ENCODE measurements at places on chromosomes 11 and 22. TPM values are rescaled to one million over a fixed set of nuclear protein-coding genes. Genes with fewer than 3 reads are reported as not detected.

OR4C46 gene
- total RNA-seq = not detected

GRCh38 chr11:46390331-46391171 lies 1.0 kb downstream of the CHRM4 start:
- no peak for DNase-seq

SF1 gene
- 215 TPM for total RNA-seq

DNA sequence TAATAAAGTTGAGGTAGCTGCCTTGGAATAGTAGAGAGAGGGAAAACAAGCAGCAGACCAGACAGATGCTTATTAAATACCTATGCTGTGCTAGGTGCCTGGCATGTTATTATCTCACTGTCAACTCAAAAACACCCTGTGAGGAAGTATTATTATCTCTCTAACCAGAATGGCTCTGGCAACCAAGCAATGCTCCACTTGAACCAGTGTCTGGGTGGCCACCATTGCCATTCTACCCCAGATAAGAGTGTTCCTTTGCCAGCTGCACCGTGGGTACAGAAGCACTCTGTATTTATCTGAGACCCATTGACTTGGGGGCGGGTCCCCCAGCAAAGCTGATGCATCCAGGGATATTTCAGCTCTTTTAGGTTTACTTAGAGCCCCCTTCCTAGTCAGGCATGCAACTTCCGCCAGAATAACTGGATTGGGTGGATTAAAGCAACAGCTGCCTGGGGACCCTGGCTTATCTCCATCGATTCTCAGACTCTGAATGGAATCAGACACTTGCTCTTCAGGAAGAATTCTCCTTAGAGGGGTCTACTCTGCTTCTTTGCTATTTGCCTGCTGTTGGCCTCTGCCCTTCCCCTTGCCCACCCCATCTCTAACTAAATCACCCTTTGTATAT lies 49.1 kb downstream of the RCN1 start:
- no peak for DNase-seq

GRCh38 chr22:41175546-41175945 lies 29.6 kb upstream of the L3MBTL2 start:
- no peak for DNase-seq

GRCh38 chr11:6452219-6452618 lies 11.4 kb upstream of the HPX start:
- DNase-seq = no peak

GRCh38 chr11:119721129-119722120 lies 7.6 kb downstream of the NECTIN1 start:
- no peak for DNase-seq

DNA sequence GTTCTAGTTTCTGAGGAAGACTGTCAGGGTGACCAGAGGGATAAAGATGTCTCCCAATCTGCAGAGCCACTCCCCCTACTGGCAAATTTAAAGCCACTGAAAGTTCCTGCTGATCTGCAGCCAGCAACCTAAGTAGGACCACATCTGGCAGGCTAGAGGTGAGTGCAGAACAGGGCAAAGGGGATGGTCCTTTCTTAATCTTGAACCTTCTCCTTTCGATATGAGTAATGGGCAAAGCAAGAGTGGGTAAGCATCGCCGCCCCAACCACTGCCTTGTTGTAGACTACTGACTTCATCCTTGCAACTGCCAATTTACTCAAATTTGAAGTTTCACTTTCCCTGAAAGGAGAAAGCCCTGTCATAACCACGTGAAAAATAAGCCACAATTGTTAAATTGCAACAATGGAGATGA lies 30.7 kb downstream of the SCUBE2 start:
- DNase-seq = no peak

ZP1 gene
- not detected for total RNA-seq

DNA sequence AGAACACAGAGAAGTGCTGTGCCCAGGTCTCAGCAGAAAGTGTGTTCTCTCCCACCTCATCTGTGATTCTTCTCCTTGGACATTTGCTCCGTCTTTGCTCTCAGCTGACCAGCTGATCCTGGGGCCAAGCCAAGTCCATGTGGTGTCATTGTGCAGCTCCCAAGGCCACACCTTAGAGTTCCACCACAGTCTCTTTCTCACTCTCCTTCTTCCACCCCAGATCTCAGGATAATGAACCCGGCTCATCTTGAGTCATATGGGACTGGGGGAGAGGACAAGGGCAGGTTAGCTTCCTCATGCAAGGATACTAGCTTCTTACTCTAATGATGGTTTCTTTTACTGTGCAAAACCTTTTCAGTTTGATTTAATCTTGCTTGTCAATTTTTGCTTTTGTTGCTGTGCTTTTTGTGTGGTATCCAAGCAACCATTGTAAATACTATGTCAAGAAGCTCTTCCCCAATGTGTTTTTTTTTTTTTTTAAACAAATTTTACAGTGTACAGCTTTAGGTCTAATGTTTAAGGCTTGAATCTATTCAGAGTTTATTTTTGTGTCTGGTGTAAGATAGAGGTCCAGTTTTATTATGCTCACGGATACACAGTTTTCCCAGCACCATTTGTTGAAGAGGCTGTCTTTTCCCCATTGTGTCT lies 75.0 kb upstream of the OR4B1 start:
- DNase-seq = peak; percentile 29

DNA sequence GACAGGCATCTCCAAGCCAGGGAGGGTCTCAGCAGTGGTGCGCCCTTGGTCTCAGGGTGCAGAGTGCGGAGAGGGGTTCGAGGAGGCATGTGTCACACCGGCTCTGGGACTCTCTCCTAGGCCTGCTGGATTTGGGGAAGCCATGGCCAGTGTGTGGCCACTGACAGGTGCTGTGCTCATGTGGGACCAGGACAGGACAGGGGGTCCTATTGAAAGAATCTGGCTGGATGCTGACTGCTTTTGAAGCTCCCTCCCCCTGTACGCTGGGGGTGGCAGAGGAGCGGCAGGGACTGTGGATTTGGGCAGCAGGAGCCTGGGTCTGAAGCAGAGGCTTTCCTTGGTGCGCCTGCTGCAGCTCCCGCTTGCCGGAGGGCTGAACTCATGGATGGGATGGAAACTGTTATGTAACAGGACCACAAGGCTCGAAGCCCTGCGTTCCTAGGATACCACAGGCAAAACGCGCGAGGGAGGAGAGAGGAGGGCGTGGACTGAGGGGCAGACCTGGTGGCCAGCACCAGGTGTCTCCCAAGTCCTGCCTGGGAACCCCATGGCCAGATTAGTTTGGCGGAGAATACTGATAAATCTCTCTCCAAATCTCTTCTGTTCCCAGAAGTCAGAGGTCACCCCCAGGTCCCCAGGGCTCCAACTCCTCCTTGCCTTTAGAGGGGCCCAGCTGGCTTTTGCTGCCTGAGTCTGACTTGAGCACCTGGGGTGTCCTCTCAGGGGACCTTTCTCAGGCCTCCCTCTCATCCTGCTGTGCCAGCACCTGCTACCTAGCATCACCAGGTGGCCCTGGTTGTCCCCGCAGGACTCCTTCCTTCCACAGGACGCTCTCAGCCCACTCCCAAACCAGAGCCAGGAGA lies 13.8 kb upstream of the TEF start:
- DNase-seq = peak; percentile 49

GAB4 gene
- not detected for total RNA-seq

All from astrocyte (in vitro differentiated cells and primary cell).